GM23248 (cell line): ENCODE measurements at places on chromosomes 5 and 9. TPM values are rescaled to one million over a fixed set of nuclear protein-coding genes. Genes with fewer than 3 reads are reported as not detected.

GFI1B gene
- not detected in 2 replicates for total RNA-seq

NR6A1 gene
- total RNA-seq: not detected in 2 replicates

GRCh38 chr5:103425686-103426454 lies 136.7 kb downstream of the NUDT12 start:
- H3K4me3 ChIP-seq: no peak overlapping the region
- H3K27me3 ChIP-seq: no peaks in the 10 kb centered on the region
- peak overlapping the region; percentile 75 for H3K27ac ChIP-seq

DNA sequence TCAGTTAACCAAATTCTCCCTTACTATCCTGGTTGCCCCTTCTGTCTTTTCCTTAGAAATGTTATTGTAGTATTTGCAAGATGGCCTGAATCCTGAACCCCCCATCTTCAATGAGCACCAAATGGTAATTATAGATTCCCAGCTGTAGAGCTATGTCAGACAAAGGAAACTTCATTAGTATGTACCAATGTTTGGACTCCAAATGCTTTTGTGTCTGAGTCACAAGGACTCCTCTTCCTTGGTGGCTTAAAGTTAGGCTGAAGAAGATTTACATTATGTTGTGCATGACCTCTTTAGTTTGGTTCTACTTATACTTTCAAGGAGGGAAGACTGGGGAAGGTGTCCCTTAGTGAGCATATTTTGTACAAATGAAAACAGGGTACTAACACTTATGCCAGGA lies 105.9 kb upstream of the CDKN2B start:
- no peak overlapping the region for H3K27ac ChIP-seq
- DNase-seq: peak; percentile 33
- H3K36me3 ChIP-seq: no peaks in the 10 kb centered on the region
- no peak overlapping the region for H3K4me3 ChIP-seq

GRCh38 chr9:132923346-132923902 lies 21.0 kb downstream of the TSC1 start:
- H3K27me3 ChIP-seq: no peaks in the 10 kb centered on the region
- no peaks in the 10 kb centered on the region for H3K4me1 ChIP-seq
- H3K27ac ChIP-seq: no peak overlapping the region
- H3K36me3 ChIP-seq: peaks cover 82% of the 10 kb centered on the region
- no peak overlapping the region for H3K4me3 ChIP-seq

KIAA0825 gene
- 4.6 and 7.0 TPM in 2 replicates for total RNA-seq

IRX4 gene
- total RNA-seq: not detected in 2 replicates

DNA sequence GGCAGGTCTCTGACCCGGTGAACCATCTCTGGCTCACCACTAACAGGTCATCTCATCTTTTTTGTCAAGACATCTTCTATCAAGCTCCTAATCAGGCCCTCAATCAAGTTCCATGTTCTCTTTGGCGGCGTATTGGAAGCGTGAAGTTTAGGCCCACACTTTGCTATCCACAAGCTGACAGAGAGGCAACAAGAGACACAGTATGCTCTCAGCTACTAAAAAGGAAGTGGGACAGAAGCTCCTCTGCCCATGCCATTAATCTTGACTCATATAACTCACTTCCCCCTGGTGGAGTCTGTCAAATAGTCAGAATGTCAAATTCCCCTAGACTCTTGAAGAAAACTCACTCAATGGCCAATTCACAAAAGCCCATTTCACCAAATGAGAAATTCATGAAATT lies 77.6 kb upstream of the TMC1 start:
- no peak overlapping the region for H3K4me3 ChIP-seq
- H3K27ac ChIP-seq: peak overlapping the region; percentile 77
- H3K4me1 ChIP-seq: peaks cover 50% of the 10 kb centered on the region
- no peaks in the 10 kb centered on the region for H3K36me3 ChIP-seq
- H3K27me3 ChIP-seq: no peaks in the 10 kb centered on the region
- DNase-seq: no peak

- DNase-seq: no peak
- H3K4me1 ChIP-seq: peaks cover 19% of the 10 kb centered on the region
- H3K27ac ChIP-seq: no peak overlapping the region
- H3K36me3 ChIP-seq: no peaks in the 10 kb centered on the region
These were observed 3.0 kb upstream of the PHYKPL start for GRCh38 chr5:178235588-178235974.

- peak overlapping the region; percentile 45 for H3K27ac ChIP-seq
- H3K27me3 ChIP-seq: no peaks in the 10 kb centered on the region
- H3K4me1 ChIP-seq: peaks cover 29% of the 10 kb centered on the region
- DNase-seq: peak; percentile 69
- peaks cover 23% of the 10 kb centered on the region for H3K36me3 ChIP-seq
These were observed 13.0 kb downstream of the GLRX start for GRCh38 chr5:95809414-95809960.

- H3K27ac ChIP-seq: no peak overlapping the region
- H3K36me3 ChIP-seq: no peaks in the 10 kb centered on the region
- DNase-seq: peak; percentile 47
- H3K4me3 ChIP-seq: no peak overlapping the region
- H3K27me3 ChIP-seq: no peaks in the 10 kb centered on the region
These were observed 31.6 kb downstream of the DTWD2 start for GRCh38 chr5:118956727-118957126.

ZSWIM6 gene
- 3.9 and 4.8 TPM in 2 replicates for total RNA-seq

DNA sequence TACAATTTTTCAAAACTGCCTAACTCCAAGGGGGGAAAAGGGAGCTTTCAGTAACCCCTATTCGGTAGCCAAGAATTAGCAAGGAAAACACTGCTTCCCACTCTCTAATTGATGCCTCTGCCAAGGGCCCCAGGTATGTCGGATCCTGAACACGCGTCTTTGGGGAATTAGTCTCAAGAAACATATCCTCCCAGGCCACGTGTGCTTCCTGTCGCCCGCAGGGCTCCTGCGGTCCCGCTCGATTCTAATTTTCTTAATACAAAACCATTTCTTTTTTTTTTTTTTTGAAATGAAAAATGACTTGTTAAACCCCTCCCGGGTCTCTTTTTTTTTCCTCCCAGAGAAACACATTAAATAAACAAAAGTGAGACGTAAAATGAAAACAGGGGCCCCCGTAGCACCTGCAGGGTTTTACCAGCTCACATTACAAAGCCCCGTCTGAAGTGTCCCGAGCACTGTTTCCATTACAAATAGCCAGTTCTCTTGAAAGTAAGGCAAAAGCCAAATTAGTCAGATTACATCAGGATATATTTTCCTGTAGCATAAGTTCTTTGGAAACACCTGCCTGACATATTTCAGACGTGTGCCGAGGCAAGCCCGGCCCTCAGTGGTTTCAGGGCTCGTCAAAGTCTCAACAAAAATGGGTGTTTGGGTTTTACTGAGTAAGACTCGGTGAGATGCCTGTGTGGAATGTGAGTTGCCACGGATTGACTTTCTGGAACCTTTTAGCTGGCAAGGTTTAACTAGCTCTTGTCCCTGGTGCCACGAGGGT lies 21.5 kb downstream of the SMIM23 start:
- H3K27me3 ChIP-seq: peaks cover 26% of the 10 kb centered on the region
- H3K4me1 ChIP-seq: no peaks in the 10 kb centered on the region
- H3K36me3 ChIP-seq: no peaks in the 10 kb centered on the region
- peak; percentile 62 for DNase-seq
- H3K27ac ChIP-seq: no peak overlapping the region

GRCh38 chr9:24011881-24012280 lies 185.8 kb upstream of the ELAVL2 start:
- H3K4me3 ChIP-seq: no peak overlapping the region
- no peak for DNase-seq
- H3K36me3 ChIP-seq: no peaks in the 10 kb centered on the region
- H3K27me3 ChIP-seq: no peaks in the 10 kb centered on the region
- H3K4me1 ChIP-seq: no peaks in the 10 kb centered on the region
- no peak overlapping the region for H3K27ac ChIP-seq

GRCh38 chr5:158619083-158619788 lies 480.5 kb downstream of the EBF1 start:
- H3K27ac ChIP-seq: no peak overlapping the region
- no peak for DNase-seq
- no peaks in the 10 kb centered on the region for H3K27me3 ChIP-seq
- no peak overlapping the region for H3K4me3 ChIP-seq
- H3K36me3 ChIP-seq: no peaks in the 10 kb centered on the region

- H3K4me3 ChIP-seq: peak overlapping the region; percentile 91
- H3K27ac ChIP-seq: no peak overlapping the region
- no peaks in the 10 kb centered on the region for H3K36me3 ChIP-seq
- peak; percentile 9 for DNase-seq
These were observed 776 bp downstream of the APBA1 start for GRCh38 chr9:69671311-69671878.

- no peak for DNase-seq
- H3K4me1 ChIP-seq: no peaks in the 10 kb centered on the region
- no peak overlapping the region for H3K27ac ChIP-seq
- H3K27me3 ChIP-seq: no peaks in the 10 kb centered on the region
These were observed 170.1 kb downstream of the ICE1 start for GRCh38 chr5:5592541-5592940.

- H3K27ac ChIP-seq: no peak overlapping the region
- peaks cover 4% of the 10 kb centered on the region; the same call in 1 of the 2 replicates for H3K4me1 ChIP-seq
- peak; percentile 66 for DNase-seq
- no peaks in the 10 kb centered on the region for H3K36me3 ChIP-seq
- no peak overlapping the region for H3K4me3 ChIP-seq
These were observed 285.4 kb downstream of the TMEM232 start for GRCh38 chr5:110441035-110441434.

GRCh38 chr9:96395964-96396363 lies 12.5 kb upstream of the SLC35D2 start:
- DNase-seq: no peak
- H3K27me3 ChIP-seq: no peaks in the 10 kb centered on the region
- H3K27ac ChIP-seq: no peak overlapping the region
- H3K4me3 ChIP-seq: no peak overlapping the region
- H3K36me3 ChIP-seq: no peaks in the 10 kb centered on the region

DDX31 gene
- total RNA-seq: 11.0 and 14.9 TPM in 2 replicates

GRCh38 chr9:132787748-132788159 lies 90.3 kb downstream of the AK8 start:
- H3K27ac ChIP-seq: no peak overlapping the region
- H3K4me1 ChIP-seq: no peaks in the 10 kb centered on the region
- peaks cover 40% of the 10 kb centered on the region for H3K27me3 ChIP-seq
- H3K36me3 ChIP-seq: no peaks in the 10 kb centered on the region
- H3K4me3 ChIP-seq: no peak overlapping the region

GRCh38 chr5:36944607-36945225 lies 68.1 kb downstream of the NIPBL start:
- H3K27me3 ChIP-seq: no peaks in the 10 kb centered on the region
- no peak overlapping the region for H3K4me3 ChIP-seq
- H3K4me1 ChIP-seq: peaks cover 60% of the 10 kb centered on the region
- peak; percentile 71 for DNase-seq
- H3K27ac ChIP-seq: no peak overlapping the region

KIF24 gene
- total RNA-seq: 1.1 and 1.6 TPM in 2 replicates

DNA sequence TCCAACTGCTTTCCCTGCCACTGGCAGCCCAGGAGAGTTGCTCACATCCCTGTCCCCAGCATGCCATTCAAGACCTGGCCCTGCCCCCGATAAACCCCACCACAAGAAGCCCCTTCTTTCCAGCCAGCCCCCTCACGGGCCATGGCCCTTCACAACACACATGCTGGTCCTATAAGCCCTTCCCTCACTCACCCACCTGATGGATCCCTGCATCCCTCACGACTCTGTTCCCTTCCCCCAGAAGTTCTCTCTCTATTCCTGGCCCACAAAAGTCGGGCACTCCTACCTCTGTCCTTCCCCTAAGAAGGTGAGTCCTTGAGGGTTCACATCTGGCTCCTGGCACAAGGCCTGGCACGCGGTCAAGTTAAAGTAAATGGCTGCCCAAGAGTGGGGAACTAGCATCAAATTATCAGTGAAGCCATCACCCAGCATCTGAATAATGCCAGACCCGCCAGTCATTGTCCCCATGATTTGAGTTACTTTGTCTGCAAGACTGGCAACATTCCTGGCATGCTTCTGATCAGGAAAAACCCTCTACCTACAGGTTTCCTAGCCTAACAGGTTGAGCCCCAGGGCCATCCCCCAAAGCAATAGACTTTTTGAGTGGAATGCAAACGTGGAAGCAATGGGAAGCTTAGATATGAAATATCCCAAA lies 65.9 kb downstream of the CRB2 start:
- H3K27me3 ChIP-seq: no peaks in the 10 kb centered on the region
- H3K27ac ChIP-seq: no peak overlapping the region
- no peak overlapping the region for H3K4me3 ChIP-seq
- DNase-seq: no peak
- H3K36me3 ChIP-seq: no peaks in the 10 kb centered on the region

IL31RA gene
- total RNA-seq: 0.89 TPM in 1 of 2 replicates, not detected in the other

DNA sequence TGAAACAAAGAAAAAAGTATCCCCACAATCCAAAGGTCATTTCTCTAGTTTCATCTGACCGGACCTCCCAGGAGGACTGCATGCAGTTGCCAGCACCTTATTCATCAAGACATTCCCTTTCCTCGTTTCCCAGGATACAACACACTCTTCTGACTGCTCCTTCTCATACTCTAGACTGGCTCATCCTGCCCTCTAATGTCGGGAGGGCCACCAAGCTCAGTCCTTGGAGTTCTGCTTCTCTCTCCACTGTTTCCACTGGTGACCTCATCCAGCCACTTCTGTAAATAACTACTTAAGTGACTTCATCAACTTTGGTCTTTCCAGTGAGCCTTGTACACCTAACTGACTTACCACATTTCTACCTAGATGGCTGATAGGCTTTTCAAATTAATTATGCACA lies 179.1 kb downstream of the EPB41L4A start:
- no peaks in the 10 kb centered on the region for H3K27me3 ChIP-seq
- peak; percentile 5 for DNase-seq
- no peaks in the 10 kb centered on the region for H3K36me3 ChIP-seq

DNA sequence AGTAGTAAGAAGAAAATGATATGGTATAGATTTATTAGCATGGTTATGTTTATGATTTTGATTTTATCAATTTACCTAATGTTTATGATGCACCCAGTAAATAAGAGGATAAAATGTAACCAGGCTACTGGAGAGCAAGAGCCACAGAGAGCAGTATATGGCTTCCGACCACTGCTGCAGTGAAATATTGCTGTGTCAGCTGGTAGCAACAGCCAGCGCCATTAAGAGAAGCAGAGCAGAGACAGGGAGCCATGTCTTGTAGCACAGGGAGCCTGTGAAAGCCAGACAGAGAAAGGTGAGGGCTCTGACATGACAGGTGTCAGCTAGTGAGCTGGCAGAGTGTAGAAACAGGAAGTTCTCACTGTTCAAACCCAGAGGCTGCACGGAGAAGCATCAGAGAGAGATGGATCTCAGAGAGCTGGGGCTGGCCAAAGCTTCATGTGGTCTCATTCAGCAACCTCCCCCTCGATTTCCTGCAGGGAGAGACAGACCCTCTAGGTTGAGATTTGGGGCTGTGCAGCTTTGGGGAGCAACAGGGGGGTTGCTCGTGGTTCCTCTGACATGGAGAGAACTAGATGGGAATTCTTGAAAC lies 202.1 kb downstream of the MED10 start:
- DNase-seq: no peak
- H3K27me3 ChIP-seq: no peaks in the 10 kb centered on the region
- H3K36me3 ChIP-seq: no peaks in the 10 kb centered on the region
- no peak overlapping the region for H3K4me3 ChIP-seq

GRCh38 chr5:158054223-158055110 lies 195.5 kb upstream of the CLINT1 start:
- DNase-seq: peak; percentile 65
- H3K27ac ChIP-seq: no peak overlapping the region
- H3K27me3 ChIP-seq: no peaks in the 10 kb centered on the region
- peaks cover 47% of the 10 kb centered on the region for H3K4me1 ChIP-seq

ZDHHC11B gene
- total RNA-seq: not detected in 2 replicates

- H3K4me1 ChIP-seq: no peaks in the 10 kb centered on the region
- DNase-seq: no peak
- no peak overlapping the region for H3K27ac ChIP-seq
- no peaks in the 10 kb centered on the region for H3K27me3 ChIP-seq
- no peak overlapping the region for H3K4me3 ChIP-seq
- no peaks in the 10 kb centered on the region for H3K36me3 ChIP-seq
These were observed 393.4 kb upstream of the IRX4 start for GRCh38 chr5:2276101-2276500.

MAMDC4 gene
- total RNA-seq: 1.1 and 2.3 TPM in 2 replicates
